ENCODE measurements at places on chromosomes 16 and 17.
A peak's percentile ranks its signal among the peaks of the same experiment; 100 is the strongest.

GRCh38 chr17:68509141-68510057 is 2.8 kb upstream of the PRKAR1A start:
- DNase-seq, result peak; percentile 84

DNA sequence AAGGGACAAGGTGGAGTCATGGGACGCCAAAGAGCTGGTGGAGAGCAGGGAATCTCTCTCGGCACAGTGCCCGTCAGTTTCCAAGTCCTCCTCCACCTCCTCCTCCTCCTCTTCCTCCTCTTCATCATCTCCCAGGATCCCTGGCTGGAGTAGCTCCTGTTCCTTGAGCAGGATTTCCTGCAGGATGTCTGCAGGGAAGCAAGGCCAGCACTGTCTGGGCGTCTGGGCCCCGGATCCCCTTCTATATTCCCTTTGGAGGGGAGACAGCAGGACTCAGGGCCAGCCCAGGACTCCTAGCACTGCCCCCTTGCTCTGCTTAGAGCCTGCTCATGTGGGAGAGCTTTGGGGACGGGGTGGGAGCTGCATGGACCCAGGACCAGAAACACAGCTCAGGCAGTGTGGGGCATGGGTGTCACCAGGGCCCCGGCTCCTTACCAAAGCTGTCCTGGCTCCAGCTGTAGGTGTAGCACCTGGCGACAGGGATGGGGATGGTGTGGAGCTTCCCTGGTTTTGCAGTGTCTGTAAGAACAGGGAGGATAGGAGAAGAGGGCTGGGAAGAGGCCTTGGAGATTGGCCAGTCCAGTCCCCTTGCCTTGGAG is 21.3 kb upstream of the PIK3R6 start:
- no peak for DNase-seq

- DNase-seq, result peak; percentile 13
Measured at GRCh38 chr17:72118335-72119076, 2.3 kb upstream of the SOX9 start.

- DNase-seq, result no peak
Measured at GRCh38 chr17:50133769-50134099, 3.8 kb upstream of the SAMD14 start.

DNA sequence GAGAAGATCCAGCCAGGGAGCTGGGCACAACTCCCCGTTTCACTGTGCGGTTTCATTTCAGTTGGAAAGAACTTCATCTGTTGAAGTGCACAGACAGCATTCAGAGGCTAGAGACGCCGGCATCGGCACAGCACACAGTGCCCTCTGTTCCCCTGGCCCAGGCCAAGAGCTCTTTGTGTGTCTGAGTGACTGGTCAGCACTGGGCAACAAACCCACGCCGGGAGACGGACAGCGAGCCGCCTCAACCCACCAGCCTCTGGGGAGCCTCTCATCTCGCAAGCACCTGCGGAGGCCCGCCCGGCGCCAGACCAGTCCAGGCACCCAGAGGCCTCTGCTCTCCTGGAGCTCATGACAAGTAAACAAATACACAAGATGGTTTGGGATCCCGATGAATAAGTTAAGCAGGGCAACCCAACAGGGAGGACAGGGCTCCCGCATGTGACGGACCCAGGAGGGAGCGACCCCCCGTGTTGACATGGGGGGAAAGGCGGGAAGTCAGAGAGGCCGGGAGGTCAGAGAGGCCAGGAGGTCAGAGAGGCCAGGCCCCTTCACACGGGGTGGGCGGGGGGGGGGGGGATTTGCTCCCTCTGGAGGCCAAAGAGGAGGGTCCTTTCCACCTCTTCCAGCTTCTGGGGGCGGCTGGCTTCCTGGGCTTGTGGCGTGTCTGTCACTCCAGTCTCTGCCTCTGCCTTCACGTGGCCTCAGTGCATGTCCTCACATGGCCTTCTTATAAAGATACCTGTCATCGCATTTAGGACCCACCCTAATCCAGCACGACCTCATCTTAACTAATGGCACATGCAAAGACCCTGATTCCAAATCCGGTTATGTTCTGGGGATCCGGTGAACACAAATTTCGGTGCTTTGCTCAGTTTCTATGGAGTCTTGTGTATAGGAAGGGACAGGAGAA is 25.8 kb upstream of the KLHDC4 start:
- DNase-seq, result no peak

GRCh38 chr16:68290450-68290849 is 20.3 kb downstream of the SLC7A6OS start:
- no peak for DNase-seq

- DNase-seq, result no peak
Measured at GRCh38 chr17:66076546-66077190, 115.3 kb downstream of the CEP112 start.

DNA sequence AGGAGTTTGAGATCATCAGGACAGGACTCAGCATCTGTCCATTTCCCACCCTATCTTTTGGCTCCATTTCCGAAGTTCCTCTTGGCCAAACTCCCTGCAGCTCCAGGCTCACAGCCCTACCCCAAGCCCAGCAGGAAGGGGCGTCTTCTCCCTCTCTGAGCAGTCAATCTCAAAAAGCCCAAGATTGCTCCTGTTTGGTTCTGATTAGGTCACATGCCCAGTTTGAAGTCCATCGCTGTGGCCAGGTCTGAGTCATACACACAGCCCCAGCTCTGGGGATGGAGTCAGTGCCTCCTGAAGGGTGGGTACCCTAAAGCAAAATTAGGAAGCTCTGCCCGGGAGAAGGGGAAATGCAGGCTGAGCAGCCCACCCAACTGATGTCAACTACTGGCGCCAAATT is 23.9 kb downstream of the SNX20 start:
- DNase-seq, result peak; percentile 61

DNA sequence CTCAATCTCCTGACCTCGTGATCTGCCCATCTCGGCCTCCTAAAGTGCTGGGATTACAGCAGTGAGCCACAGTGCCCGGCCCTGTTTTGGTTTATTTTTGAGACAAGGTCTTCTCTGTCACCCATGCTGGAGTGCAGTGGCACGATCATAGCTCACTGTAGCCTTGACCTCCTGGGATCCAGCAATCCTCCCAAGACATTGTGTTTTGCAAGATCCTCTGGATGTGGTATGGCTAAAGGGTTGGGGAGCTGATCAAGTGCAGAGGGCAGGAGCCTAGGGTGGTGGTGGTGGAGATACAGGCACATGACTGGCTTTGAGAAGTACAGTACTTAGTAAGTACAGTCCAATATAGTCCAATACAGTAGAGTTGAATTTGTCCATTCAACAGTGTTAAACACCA is 16.6 kb upstream of the TNS4 start:
- DNase-seq, result no peak

GRCh38 chr17:59505610-59506276 is 59.7 kb upstream of the DHX40 start:
- DNase-seq, result no peak

GRCh38 chr16:84196727-84197394 is 5.9 kb downstream of the ADAD2 start:
- no peak for DNase-seq

- peak; percentile 68 for DNase-seq
Measured at GRCh38 chr17:43720311-43721060, 38.1 kb downstream of the SOST start.

DNA sequence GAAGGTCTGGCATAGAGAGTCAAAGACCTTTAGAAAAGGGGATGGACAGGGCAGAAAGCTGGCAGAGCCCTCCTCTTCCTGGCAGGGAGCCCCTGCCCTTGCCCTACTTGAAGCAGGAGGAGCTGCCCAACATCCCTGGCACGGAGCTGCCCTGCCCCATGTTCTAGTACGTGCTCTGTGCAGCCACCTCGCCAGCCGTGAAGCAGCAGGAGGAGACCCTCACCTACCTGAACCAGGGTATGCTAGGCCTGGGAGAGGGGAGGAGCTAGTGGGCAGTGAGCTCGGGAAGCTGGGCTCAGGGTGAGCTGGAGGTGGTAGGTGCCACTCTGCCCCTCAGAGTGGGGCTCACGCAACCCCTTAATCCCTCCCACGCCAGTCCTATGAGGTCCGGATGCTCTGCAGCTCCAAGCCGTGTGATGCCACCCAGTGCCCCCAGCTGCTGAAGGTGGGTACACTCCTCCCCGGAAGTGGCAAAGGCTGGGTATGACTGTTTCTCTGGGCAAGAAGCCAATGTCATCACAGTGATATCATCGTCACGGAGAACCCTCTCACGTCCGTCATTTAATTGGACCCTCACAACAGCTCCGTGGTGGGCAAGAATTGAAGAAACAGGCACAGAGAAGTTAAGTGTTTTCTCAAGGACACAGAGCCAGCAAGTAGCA is 12.7 kb upstream of the STAC2 start:
- peak; percentile 48 for DNase-seq

- DNase-seq, result peak; percentile 48
Measured at GRCh38 chr17:35214631-35215273, 20.6 kb upstream of the SLC35G3 start.

DNA sequence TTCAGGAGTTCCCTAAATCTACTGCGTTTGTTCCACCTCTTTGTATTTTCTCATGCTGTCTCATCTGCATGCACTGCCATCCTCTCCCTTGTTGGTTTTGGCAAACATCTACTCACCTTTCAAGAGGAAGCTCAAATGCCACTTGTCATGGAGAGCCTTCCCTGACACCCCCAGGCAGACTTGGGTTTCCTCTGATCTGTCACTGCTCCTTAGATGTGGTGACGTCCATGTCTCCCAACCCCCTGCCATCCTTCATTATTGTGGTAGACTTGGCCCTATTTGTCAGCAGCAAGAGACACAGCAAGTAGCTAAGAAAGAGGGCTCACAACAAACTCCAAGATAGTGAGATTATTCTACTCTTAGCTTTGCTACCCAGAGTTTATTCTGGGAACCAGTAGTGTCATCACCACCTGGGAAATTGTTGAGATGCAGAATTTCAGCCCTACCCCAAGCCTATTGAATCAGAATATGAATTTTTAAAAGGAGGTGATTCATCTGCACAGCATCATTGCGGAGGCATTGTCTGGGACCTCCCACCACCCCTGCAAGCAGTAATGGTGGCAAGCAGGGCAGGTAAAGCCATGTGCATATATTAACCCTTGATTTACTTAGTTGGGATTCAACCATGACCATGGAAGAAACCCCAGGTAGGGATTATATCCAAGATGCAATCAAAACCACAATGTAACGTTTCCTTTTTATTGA is 248.9 kb downstream of the SHISA9 start:
- no peak for DNase-seq

- DNase-seq, result no peak
Measured at GRCh38 chr17:68565661-68566441, 35.3 kb downstream of the FAM20A start.

- no peak for DNase-seq
Measured at GRCh38 chr16:71357681-71358080, 842 bp upstream of the CALB2 start.

DNA sequence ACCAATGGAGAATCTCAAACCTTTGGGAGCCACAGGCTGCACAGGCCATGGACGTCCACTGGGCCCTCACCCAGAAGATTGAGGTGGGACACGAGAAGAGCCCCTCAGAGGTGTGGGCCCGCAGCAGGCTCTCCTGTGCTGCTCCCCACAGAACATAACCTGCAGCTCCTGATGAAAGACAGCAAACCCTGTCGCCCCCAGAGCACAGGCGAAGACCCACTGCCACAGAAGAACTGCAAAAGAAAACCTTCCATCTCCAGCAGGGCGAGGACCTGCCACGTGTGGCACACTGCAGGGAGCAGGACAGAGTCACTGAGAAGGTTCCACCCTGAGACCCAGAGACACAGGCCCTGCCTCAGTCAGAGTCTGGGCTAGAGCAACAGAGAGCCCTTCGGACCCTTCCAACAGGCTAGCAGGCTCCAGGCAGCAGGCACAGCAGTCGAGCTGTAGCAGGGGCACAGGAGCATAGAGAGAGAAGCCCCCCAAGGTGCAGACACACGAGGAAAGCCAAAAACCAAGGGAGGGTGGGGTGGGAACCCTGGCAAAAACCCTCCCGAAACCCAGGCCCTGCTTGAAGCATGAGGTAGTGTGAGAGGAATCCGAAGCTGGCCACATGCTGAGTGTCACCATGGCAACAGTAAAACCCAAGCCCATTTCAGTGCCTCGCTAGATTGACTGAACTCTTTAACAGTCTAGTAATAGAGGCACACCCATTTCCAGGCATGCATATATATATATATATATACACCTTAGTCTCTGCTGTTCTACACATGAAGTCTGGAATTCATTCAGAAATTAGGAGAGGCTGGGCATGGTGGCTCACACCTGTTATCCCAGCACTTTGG is 60.0 kb upstream of the CHMP6 start:
- DNase-seq, result no peak

DNA sequence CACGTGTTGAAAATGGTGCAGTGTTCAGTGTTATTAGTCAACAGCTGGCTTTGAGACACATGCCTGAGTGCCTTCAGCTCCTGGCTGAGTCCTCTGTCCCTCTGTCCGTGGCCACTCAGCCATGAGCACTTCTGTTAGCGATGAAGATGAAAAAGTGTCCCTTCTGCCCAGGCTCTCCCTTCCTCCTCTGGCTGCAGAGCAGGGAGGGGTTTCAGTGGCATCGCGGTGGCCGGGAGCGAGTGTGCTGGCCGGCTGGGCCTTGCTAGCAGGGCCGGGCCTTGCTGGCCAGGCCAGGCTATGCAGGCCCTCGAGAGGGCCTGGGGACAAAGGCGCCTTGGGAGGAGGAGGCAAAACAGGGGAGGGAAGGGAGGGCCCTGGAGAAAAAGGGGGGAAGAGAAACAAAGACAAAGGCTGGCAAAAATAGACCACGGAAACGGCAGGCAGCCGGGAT is 47.7 kb downstream of the CMIP start:
- no peak for DNase-seq

GRCh38 chr17:7058831-7059447 is 15.0 kb upstream of the SLC16A11 start:
- peak; percentile 23 for DNase-seq

GRCh38 chr17:30717291-30718098 is 107.0 kb downstream of the CRLF3 start:
- no peak for DNase-seq

DNA sequence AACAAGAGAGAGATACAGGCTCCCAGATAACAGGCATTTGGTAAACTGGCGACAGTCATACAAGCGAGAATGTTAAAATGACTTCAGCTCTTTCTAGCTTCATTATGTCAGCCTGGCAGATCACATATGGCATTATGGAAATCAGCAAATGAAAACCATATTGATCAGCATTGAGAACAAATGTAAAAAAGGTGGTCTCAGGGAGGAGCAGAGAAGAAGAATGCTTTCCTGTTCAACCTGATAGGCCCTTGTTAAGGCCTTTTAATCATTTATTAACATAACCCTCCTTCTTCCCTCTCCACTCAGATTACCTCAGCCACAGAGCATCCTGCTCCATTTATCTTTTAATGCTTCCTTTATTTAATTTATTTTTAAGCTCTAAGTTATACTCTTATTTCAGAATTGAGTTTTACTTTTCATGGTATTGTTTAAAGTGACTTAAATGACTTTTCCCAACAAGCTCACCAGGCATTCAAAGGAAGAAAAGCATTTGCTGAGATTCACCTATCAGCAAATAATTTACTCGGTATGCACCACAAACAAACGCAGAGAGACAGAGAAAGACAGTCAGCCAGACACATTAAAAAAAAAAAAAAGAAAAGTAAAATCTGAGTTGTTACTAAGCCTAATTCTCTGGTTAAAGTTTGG is 243.9 kb upstream of the TBX2 start:
- no peak for DNase-seq

GRCh38 chr16:55453909-55454308 is 25.1 kb upstream of the MMP2 start:
- DNase-seq, result no peak
